ENCODE measurements at places on chromosomes 16 and 17.

DNA sequence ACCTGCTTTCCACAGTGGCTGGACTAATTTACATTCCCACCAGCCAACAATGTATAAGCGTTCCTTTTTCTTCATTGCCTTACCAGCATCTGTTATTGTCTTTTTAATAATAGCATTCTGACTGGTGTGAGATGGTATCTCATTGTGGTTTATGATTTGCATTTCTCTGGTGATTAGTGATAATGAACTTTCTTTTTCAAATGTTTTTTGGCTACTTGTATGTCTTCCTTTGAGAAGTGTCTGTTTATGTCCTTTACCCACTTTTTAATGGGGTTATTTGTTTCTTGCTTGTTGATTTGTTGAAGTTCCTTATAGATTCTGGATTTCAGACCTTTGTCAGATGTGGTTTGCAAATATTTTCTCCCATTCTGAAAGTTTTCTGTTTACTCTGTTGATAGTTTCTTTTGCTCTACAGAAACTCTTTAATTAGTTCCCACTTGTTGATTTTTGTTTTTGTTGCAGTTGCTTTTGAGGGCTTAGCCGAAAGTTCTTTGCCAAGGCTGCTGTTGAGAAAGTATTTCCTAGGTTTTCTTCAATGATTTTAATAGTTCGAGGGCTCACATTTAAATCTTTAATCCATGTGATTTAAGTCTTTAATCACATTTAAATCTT, 26.8 kb downstream of the ITGAM start:
- no peak for DNase-seq

GRCh38 chr17:51035431-51035830, 85.2 kb downstream of the SPAG9 start:
- no peak for DNase-seq

- peak; percentile 80 for DNase-seq
These were observed 22.7 kb downstream of the CYTH1 start for GRCh38 chr17:78759203-78759968.

DNA sequence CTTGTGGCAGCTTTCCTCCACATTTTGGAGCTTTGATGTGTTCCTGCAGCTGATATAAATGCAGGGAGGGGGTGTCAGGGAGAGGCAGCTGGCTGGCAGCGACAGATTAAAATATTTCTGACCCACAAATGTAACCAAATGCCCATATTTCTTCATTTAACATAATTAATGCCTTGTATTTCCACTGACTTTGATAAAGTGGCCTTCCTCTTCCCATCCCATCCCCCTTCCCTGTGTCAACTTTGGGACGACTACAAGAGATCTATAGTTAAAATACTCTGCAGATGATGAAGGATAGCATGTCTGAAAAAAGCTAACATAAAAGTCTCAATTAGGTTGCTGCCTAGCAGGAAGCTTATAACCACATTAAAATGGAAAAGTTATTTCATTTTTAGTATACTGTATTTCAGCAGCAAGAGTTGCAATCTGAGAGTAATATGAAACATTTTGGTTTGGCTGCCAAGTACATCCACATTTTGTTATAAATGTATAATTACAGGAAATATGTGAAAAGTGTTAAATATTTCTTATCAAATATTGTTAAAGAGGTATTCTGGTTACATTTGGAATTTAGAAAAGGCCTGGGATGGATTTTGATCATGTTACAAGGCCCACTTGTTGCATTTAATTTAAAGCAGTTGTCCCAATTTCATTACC, 238.7 kb upstream of the TBX2 start:
- DNase-seq = no peak

DNA sequence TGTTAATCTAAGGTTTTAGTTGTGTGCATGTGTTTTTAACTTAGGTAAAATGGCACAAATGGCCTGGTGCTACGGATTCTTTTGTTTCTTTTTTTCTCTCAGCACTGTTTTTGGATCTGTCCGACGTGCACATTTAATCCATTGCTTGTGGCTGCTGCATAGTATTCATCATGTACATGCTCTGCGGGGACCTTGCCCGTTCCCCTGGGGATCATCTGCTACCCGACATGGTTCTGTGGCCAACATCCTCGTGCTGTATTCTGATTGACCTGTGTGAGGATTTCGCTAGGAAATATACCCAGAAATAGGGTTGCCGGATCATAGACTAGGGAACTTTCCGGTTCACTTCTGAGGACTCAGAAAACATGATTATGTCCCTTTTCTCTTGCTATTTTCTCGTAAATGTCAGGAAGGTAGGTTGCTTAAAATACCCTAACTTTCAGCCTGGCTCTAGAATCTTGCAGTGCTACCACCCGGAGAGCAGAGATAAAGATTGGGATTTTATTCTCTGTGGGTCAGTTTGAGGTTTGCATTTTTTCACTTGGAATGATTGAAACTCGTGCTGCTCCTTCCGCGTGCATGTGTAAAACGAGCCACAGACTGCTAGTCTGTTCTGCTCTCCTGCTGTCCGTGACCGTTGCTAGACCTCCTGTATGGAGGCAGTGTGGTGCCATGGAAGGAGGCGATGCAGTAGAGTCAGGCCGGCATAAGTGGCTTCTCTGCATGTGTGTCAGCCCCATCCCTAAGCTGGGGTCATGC, 42.9 kb downstream of the LDHD start:
- no peak for DNase-seq

- peak; percentile 23 for DNase-seq
These were observed 1.8 kb downstream of the PRR29 start for GRCh38 chr17:63999680-64000531.

DNA sequence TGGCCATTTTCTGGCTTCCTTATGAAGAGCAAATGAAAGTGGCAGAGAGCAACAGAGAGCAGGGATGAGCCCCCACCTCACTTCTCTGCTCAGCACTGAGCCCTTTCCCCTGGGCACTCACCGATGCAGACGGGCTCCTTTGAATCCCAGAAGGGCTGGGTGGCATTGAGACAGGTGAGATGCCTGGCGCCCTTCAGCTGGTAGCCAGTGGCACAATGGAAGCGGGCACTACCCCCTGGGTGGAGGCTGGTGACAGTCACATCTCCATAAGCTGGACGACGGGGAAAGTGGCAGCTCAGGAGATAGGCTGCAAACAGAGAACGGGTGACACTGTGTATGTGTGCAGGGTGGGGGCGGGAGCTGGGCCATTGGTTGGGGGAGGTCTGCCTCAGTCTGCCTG, 12.5 kb upstream of the PHF12 start:
- DNase-seq = no peak

GRCh38 chr17:17463821-17464220, 13.0 kb upstream of the MED9 start:
- no peak for DNase-seq

GRCh38 chr17:28507567-28508203, 1.5 kb downstream of the FOXN1 start:
- no peak for DNase-seq

GRCh38 chr16:89154390-89155183, 17.0 kb upstream of the CDH15 start:
- no peak for DNase-seq

- peak; percentile 41 for DNase-seq
These were observed 12.6 kb upstream of the ASGR1 start for GRCh38 chr17:7191571-7192270.

DNA sequence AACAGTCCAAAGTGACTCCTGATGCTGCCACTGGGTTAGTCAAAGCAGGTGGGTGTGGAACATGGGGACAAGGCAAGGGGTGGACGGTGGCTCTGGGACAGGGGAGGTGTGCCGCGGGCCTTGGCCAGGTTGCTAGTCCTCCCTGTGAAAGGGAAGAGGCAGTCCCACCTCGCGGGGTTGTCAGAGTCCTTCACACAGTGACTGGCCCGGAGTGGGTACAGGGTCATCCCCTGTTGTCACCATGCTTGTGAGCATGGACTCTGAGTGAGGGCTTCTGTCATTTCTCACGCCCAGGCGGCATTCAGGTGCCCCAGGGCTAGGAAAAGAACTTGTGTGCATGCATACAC, 3.1 kb upstream of the ZNF469 start:
- no peak for DNase-seq

DNA sequence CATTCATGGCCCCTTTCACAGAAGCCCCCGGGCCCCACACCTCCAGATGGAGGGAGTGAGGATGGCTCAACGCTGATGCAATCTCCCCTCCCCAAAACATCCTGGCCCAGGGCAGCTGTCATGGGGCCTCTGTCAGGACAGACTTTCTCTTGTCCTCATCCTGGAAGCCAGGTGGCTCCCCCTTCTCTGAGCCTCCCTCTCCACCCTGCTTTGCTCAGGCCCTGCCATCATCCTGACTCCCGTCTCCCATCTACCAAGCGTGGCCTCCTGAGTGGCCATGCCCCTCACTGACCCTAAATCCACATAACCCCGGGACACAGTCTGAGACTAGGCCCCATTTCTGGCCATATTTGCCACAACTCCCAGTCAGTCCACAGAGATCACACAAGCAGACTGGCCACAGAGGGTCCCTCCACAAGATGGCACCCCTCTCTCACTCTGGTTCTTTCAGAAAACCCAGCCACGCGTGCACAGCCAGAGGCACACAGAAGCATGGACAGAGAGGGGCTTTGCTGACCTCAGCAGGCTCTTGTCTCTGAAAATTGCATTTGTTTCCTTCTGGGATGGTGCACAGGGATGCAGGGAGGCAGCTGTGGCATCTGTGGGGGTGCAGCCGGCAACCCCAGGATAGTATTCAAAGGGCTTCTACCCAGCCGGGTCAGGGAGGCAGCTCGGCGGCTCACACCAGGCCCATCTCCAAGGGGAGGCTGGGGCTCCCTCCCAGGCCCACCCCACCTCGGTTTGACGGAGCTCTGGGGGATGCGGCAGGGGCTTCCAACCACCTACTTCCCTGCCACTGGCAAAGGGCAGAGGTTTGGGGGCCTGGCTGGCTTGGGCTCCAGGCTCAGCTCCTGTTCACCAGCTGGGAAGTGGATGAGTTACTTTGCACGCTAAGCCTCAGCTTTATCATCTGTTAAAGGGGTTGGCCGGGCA, 16.9 kb downstream of the DOC2B start:
- DNase-seq = no peak

DNA sequence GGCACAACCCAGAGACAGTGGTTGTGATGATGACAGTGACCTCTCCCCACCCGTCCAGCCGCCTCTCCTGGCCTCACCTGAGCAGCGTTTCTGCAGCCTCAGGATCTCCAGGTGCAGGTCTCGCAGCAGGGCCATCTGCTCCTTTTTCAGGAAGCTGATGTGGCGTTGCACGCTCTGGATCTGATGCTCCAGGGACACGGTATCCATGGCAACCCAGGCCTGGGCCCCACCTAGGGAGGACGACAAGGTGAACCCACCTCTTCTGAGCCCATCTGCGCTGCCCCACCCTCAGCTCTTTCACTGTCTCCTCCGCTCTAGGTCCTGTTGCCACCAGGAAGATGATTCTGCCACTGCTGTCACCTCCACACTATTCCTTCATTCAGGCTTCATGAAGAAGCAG, 14.5 kb downstream of the CCDC92B start:
- no peak for DNase-seq

- DNase-seq = no peak
These were observed 263.2 kb downstream of the KIF2B start for GRCh38 chr17:54085934-54086333.

DNA sequence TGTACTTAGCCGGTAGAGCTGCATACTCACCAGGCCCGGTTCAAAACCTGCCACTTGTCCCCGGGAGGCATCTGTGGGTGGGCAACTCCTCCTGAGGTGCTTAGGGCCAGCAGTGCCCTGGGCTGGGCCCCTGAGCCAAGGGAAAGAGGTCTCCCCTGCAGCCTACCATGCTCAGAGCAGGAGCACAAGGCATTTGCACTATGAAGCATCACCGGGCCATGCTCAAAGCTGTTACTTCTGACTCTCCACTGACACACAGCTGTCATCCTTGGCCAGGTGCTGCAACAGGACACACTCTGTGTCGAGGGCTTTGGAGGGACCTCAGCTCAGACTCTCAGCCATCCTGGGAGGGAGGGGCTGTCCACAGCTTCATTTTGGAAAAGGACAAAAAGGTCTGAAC, 37.2 kb downstream of the SLC38A8 start:
- DNase-seq = no peak

- peak; percentile 22 for DNase-seq
These were observed 13.9 kb upstream of the HES7 start for GRCh38 chr17:8137645-8138373.

DNA sequence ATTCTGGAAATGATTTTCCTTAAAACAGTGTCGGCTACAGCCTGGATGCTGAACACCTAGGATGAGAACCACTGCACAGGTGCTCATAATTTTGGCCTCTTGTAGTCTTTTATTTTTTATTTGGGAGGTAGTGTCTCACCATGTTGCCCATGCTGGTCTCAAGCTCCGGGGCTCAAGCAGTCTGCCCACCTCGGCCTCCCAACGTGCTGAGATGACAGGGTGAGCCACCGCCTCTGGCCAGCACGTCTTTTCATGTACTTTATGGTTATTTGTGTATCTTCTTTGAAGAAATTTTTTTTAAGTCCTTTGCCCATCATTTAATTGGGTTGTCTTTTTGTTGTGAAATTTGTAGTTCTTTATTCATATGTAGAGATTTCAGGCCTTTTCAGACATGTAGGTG, 58.0 kb downstream of the WDR45B start:
- no peak for DNase-seq

GRCh38 chr16:75486014-75486675, 9.1 kb downstream of the CHST6 start:
- DNase-seq = no peak

GRCh38 chr16:51276336-51276735, 125.3 kb upstream of the SALL1 start:
- no peak for DNase-seq

DNA sequence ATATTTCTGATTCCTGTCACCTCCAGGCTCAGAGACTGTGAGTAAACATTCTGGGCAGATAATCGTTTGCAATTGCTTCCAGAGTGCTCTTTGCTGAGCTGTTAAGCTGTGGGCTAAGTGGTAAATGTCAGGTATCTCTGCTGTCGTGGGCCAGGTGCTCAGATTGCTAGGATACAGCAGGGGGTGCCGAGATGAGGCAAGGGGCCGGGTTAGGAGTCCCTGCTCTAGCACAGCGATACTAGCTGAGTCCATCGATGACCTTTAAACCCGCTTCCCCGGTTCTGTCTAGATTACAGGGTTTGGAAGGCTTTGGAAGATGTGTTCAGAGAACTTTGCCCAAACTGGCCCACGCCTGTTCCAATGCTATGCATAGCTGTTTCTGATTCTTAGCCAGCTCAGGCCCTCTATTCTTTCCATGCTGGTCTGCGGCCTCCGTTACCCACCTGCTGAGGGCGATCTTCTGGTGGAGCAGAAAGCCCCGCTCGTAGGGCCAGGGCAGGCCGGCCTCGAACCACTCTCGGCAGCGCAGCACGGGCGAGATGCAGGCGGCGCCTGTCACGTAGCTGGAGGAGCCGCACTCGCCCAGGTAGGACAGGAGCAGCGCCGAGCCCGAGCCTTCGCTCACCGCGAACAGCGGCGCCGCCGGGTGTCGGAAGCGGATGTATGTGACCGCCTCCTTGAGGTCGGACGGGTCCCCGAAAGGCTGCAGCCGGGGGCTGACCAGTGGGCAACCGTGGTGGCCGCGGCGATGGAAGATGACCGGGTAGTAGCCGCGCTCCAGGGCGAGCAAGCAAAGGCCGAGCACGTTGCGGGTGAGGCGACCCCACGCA, 979 bp downstream of the ABHD15 start:
- DNase-seq = peak; percentile 69

DNA sequence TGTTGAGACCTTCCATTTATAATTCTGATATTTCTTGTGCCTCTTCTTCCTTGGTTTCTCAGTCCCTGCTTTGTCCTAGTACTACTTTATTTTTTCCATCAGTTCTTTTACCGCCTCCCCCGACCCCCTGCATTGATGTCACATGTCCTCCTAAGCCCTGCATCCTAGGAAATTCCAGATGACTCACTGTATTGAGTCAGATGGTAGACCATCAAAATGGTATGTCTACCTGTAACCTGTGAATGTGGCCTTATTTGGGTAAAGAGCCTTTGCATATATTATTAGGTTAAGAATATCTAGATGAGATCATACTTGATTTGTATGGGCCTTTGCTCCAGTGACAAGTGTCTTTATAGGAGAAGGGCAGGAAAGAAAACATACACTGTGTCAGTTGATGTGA, 515.3 kb upstream of the CA10 start:
- no peak for DNase-seq
